ENCODE measurements at places on chromosomes 5 and 9.

DNA sequence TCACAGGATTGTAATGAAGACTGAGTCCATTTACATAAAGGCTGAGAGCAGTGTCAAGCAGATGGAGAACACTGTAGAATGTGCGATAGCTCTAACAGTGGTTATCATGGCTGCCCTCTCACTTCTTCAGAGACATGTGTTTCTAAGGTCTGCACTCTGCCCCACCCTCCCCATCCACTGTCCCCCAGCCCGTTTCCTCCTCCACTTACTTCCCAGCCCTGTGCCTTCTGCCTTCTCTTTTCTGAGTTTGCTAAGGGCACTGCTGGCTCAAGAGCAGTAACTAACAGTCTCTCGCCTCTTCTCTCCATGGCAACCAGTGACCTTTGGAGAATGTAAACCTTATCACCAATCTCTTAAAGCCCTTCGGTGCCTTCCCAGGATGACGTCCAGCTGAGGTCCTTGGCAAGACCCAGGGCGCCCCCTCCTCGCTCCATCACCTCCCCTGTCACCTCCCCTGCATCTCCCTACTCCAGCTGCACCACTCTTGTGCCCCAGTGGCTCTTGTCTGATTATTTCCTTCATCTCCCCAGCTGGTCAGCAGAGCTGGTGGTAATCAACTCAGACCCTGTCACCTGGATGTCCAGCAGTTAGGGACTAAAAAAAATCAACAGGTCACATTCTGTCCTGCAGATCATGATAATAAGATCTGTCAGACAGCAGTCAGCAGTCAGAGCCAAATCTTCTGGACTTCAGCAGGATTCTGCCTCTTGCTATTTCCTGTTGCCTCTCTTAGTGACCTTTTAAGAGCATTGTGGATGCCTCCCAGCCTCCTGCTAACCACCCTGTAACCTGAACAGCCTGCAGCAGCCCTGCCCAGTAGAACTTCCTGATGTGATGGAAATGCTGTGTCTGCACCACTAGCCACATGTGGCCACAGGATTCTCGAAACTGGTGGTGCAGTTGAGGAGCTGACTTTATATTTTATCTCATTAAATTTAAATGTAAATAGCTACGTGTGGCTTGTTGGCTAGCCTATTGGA is 9.0 kb downstream of the FXN start:
- peak; percentile 74 for DNase-seq

- DNase-seq = no peak
Observed at GRCh38 chr9:23438299-23438907, 387.6 kb downstream of the ELAVL2 start.

GRCh38 chr5:167853421-167853820 is 438.0 kb upstream of the WWC1 start:
- DNase-seq = peak; percentile 93

DNA sequence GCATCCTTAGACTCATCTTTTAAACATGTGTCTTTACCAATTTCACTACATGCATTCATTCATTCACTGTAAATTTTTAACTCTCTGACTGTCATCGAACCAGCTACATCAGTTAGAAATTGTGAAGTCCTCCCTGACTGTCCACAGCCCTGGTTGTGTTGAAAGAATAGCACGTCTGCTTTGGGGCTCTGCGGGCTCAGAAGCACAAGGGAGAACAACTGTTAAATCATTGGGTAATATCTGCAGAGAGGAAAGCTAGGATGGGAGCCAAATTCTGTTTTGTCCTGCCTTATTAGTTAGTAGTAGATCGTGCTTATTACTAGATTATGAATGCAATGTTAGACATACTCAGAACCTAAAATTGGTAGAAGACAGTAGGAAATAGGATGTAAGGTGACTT is 26.3 kb upstream of the FAM120AOS start:
- DNase-seq = no peak

DNA sequence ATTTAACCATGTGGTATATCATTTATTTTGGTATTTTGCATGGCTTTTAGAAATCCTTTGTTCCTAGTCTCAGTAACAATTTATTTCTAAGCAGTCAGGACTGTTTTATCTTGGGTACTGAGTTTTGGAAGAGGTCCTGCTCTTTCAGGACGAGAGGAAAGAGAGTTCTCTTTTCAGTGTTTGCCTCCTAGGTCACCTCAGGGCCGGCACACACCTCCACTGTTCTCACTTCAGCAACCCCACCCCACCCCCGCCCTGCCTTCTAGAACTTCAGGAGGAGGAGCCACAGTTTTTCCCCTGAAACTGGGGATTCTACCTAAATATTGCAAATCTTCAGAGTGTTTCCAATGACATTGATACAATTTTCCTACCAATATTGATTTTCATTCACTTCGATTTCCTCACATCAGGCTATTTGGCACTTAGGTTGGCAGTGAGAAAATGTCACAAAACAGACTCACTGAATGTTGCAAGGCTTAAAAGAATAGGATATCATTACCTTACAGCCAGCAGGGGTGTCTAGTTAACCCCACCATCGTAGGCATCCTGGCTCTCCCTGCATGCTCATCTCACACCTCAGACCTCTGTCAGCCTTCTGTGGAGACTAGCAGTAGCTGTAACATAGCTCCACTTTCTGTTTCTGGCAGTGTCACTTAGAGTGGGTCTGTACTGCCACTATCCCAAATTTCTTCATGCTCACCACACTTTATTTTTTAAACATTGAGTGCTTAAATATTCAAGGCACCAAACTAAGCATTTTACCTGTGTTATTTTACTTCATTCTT is 5.4 kb downstream of the IGIP start:
- no peak for DNase-seq

DNA sequence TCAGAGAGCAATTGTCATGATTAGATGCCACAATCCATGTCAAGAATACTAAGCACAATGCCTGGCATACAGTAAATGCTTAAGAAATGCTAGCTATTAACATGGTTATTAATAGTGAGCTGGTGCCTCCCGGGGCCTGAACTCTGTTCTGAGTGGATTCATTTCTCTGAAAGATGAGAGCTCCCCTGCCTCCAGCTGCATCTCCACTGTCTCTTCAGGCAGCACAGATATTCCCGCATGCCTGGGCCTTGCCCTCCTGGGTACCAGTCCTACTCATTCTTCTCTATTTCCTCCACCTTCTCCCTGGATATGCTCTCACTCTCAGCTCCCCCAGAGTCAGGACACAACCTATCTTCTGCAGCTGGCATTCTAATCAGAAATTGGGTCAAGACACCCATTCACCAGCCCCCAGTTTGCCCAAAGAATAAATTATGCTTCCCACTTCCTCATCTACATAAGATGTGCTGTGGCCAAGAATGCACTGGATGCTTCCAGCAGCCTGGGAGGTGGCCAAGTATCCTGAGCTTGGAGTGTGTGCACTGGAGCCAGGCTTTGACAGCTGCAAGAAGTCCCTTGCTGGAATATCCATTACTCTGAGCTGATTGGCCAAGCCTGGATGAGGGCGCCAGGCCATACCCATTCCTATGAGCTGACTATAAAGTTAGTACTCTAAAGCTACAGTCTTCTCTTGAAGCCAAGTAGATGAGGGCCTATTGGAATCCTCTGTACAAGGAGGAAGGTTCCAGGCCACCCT is 669.0 kb downstream of the ACTL7B start:
- DNase-seq = peak; percentile 83

DNA sequence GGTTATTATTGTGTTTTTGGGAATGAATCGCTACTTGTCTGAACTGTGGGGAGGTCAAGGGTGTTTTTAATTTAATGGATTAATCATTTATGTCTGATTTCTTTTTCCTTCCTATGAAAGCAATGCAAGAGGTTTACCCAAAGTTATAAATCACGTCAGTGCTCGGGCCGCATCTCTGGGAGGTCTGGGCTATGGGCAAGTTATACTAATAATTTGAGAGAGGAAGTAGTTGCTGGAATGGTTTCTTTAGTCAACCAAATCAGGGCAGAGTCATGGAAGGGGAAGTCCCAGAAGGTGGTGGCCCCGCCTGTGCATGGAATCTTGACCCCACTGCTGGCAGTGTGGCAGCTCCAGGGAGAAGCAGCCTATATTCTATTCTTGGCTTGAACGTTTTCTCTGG is 180.2 kb downstream of the HSPA4 start:
- peak; percentile 20 for DNase-seq

DNA sequence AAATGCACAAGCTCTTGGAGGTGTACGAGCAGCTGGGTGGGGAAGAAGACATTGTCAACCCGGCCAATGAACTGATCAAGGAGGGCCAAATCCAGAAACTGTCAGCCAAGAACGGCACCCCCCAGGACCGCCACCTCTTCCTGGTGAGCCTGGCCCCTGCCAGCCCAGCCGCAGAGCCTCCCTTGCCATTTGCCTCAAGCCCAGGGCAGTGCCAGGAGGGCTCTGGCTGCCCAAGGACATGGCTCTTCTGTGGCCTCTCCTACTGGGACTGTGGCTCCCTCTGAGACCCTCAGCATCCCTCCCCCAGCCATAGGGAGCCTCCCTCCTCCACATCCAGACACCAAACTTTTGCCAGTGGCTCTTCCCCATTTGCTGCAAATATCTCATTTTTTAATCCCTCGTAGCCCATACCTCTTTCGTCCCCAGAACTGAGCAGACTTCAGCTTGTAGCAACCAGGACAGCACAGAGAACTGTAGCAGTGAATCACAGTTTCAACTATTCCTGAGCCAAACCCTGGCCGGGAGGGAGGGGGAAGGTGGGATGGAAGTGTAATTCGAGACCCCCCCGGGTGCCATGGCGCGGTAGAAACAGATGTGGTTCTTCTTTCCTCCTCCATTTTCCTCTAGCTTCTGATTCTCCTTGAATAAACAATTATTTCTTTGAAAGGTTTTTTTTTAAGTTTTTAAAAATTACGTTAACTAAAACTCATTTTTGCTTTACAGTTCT is 44.5 kb upstream of the SUSD3 start:
- no peak for DNase-seq

GRCh38 chr9:114084282-114085073 is 6.4 kb upstream of the AMBP start:
- DNase-seq = no peak

- DNase-seq = no peak
Observed at GRCh38 chr9:117242082-117242481, 172.8 kb downstream of the ASTN2 start.

DNA sequence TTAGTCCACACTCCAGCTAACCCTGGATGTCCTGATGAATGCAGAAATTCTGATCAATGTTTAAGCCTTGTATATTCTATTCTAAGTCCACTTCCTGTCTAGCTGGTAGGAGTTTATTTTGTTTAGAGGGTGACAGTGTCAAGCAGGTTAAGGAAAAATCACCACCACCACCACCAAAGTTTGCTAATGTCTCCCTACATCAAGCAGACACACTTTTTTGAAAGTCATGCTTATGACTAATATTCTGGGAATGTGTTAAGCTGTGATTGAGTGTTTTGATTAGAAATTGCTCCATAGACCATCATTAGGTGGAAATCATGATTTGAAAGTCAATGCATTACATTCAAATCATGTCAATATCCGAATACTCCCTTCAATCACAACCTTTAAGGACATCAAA is 1530.1 kb downstream of the MAT2B start:
- DNase-seq = no peak

DNA sequence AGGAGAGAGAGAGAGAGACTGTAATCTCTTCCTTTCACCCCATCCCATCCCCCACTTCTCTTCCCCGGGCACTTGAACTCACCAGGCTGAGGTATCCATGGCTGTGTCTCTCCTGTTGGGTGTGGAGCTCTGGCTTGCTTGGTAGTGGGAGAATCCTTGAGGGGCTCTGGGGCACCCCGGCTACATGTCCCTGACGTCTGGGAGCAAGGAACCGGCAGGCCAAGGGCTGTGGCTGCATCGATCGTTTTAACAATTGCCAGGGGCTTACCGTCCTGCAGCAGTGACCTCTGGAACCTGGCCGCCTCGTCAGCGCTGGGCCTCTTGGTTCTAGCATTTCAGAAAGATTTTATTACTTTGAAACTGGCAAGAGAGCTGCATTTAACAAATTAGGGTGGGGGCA is 30.0 kb downstream of the FGF18 start:
- DNase-seq = no peak

DNA sequence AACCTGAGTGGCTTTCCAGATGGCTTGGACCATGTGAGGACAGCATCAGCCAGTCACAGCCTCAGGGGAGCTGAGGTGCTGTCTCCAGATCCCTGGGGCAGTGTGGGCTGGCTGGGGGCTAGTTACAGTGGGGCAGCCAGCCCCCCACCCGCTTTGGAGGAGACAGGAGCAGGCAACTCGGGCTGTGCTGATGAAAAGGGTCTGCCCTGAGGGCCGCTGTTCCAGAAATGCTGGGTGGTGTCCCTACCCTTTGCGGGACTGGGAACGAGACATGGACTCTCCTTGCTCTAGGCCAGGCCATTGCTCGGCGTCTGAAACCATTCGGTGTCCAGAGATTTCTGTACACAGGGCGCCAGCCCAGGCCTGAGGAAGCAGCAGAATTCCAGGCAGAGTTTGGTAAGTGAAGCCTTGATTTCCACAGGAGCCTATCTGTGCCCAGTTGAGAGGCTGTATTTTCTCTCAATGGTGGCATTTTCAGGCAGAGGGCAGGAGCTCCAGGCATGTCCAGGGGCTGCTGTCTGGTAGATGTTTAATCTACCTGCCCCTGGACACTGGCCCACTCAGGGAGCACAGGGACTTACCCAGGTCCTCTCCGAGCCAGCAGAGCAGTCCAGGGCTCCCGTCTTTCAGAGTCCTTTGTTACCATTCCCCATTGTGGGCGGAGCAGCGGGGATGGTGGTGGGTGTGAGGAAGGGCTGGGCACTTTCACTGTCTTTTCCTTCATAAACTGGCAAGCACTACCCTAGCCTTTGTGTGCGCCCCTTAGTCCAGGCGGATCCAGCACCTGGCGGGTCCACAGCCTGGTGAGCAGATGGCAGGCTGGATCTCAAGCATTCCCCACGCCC is 7.2 kb downstream of the GRHPR start:
- DNase-seq = no peak

- peak; percentile 7 for DNase-seq
Observed at GRCh38 chr5:148540647-148541046, 113.7 kb downstream of the HTR4 start.

DNA sequence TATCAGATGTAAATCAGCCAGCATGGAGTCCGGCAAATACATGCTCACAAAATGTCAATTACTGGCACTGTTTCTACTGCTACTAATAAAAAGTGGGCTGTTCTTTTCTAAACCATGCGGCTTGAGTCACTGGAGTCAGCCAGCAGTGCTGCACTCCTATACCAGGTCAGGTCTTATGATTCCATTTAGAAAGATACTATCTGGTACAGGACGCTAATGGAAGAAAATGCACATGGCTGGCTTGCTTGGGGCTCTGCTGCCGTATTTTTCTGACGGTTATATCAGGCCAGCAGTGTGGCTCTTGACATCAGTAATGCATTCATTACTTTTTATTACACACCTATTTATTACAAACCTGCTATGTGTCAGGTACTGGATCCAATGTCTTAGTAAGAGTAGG is 74.3 kb downstream of the NDFIP1 start:
- DNase-seq = no peak

DNA sequence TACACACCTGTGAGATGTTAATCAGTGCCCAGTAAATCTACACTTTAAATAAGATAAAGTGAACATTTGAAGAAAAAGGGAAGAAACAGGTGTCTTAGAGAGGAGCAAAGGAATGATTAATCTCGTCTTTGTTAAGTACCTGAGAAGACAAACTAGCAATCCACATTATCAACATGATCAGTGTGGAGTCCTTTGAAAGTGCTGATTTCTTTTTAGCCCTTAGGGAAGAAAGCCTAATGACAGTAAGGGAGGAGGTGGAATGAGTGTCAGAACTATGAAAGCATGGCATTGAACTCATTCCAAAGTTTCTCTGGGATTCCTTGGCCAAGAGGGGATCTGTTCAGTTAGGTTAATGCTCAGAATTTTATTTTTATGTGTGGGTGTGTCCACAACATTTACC is 1109.0 kb upstream of the ACO1 start:
- no peak for DNase-seq
